ENCODE measurements at places on chromosomes 6 and 20. TPM values are rescaled to one million over a fixed set of nuclear protein-coding genes. Genes with fewer than 3 reads are reported as not detected.

The TRIM10 gene
- not detected for total RNA-seq

The PDCD2 gene
- total RNA-seq: 104 TPM

The CST9L gene
- total RNA-seq: not detected

The ECT2L gene
- under 0.01 TPM for total RNA-seq

The ARFGEF2 gene
- 52.7 TPM for total RNA-seq

The SLC17A9 gene
- 0.41 TPM for total RNA-seq

Measured in fibroblast of the aortic adventitia (primary cell).